Naive thymus-derived CD8-positive, alpha-beta T cell (primary cell): ENCODE measurements at places on chromosomes 7 and 10.

DNA sequence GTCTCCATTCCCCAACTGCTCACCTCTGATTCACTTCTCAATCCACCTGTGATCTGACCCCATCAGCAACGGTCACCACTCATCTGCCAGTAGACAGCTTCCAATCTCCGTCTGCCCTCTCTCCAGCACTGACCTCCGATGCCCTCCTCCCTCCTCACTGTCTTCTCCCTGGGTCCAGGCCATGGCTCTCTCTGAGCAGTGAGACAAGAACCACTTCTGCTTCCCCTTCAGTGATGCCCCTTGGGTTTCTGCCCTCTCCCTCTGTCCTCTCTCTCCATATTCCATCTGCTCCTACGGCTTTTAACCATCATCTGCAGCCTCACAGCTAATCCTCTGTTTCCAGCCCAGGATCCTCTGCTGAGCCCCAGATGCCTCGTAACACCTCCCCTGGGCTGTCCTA, 55.5 kb upstream of the OPALIN start:
- peaks cover 5% of the 10 kb centered on the region for H3K27me3 ChIP-seq
- H3K27ac ChIP-seq: no peak overlapping the region
- H3K4me3 ChIP-seq: no peak overlapping the region

DNA sequence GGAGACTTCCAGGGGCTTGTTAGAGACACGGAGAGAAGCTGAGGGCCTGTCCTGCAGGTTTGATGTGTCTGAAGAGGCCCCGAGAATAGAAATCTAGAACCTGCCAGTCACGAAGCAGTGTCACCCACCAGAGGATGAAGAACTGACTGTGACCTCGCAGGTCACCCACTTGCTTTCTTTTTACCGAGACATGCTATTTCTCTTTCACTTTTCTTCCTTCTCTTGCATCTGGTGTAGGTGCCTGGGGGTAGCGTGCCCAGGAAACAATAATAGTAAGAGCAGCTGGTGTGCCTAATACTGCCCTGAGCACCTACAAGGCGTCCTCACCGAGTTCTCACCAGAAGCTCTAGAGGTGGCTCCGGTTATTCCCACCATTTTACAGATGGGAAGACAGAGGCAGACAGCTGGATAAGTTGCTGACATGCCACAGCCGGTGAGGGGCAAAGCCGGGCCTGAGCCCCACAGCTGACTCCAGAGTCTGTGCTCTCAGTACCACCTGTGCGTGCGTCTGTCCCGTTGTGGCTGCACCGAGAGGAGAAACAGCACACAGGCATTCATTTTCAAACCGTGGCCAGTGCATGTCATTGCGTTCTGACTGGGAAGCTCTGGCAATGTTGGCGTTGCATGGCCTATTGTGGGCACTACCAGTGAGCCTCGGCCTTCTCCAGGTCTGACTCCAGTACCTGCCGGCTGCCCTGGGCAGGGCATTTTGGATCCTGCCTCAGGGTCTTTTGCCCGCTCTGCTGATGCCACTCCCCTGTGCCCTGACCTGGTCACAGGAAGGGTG, 7.8 kb downstream of the CHST3 start:
- peaks cover 3% of the 10 kb centered on the region for H3K4me1 ChIP-seq
- no peak for DNase-seq
- H3K4me3 ChIP-seq: no peak overlapping the region

DNA sequence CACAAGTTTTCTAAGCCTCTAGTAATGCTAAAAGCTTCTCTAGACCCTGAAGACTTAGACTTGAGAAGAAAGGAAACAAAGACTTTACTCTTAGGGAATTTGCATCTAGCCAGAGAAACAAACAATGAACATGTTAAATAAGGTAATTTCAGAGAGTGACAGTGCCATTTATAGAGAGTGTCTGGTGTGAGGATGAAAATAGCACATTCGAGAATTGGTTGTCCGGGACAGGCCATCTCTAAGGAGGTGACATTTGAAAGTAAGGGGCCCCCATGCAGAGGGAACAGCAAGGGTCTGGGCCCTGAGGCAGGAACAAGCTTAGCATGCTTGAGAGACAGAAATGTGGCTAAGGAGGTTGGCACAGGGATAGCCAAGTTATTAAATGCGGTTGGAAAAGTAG, 48.1 kb downstream of the ADAM22 start:
- H3K4me3 ChIP-seq: no peak overlapping the region
- H3K4me1 ChIP-seq: no peaks in the 10 kb centered on the region

- peaks cover 7% of the 10 kb centered on the region for H3K27me3 ChIP-seq
- H3K4me3 ChIP-seq: no peak overlapping the region
- H3K4me1 ChIP-seq: no peaks in the 10 kb centered on the region
- H3K36me3 ChIP-seq: no peaks in the 10 kb centered on the region
- no peak overlapping the region for H3K27ac ChIP-seq
- no peak for DNase-seq
These were observed 16.4 kb downstream of the PARD3 start for GRCh38 chr10:34798654-34799053.

DNA sequence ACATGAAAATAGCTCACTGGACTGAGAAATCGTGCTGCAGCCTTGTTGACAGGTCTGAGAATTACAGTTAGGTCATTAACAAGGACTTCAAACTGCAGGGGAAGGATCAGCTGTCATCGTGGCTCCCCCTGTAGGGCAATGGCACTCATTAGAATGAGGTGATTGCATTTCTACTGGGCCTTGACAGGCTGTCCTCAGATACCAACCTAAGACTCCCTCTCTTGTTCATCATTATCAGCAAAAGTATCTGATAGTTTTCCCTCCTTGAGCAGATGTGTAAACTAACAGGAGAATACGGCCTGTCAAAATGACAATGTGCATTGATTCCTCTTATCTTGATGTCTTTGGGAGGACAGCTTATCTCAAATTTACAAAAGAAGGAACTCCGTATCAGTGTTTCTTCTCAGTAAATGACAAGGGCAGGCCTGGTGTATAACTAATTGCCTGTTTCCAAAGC, 648.5 kb upstream of the LRRN3 start:
- no peak overlapping the region for H3K27ac ChIP-seq
- no peaks in the 10 kb centered on the region for H3K4me1 ChIP-seq
- H3K4me3 ChIP-seq: no peak overlapping the region
- DNase-seq: no peak

DNA sequence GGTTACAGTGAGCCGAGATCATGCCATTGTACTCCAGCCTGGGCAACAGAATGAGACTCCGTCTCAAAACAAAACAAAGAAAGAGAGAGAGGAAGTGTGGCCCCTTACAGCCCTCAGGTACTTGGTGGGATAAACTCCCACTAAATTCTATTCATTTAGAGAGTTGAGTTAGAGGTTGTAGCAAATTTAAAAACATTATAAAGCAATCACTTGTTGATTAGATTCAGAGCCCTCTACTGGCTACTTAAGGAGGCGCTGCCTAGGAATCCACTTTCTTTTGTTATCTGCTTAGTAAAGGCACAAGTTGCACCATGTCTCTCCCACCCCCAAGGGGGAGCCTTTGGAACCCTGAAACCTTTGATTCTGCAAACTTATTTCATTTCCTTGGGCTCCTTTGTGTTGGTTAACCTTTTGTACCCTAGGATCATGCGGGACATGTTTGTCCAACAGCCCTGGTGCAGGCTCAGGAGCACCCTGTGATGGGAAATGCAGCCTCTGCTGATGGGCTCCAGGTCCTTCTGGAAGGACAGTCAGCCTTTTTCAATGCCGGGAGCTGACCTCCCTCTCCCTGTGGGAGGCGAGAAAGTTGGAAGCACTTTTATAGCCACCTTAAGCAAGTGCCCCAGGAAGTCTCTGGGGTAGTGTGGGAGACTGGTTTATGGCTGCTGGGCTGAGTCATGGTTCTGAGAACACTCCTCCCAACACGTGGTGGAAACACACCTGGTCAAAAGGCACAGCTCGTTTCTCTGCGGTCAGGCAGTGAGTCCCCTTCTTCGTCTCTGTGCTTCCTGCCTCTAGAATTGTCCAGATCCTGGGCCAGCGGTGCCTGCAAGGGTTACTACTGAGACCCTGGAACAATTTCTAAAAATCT, 2.3 kb downstream of the HKDC1 start:
- H3K4me3 ChIP-seq: no peak overlapping the region
- peak overlapping the region; percentile 21 for H3K27ac ChIP-seq
- peak; percentile 26 for DNase-seq
- H3K4me1 ChIP-seq: peaks cover 25% of the 10 kb centered on the region

DNA sequence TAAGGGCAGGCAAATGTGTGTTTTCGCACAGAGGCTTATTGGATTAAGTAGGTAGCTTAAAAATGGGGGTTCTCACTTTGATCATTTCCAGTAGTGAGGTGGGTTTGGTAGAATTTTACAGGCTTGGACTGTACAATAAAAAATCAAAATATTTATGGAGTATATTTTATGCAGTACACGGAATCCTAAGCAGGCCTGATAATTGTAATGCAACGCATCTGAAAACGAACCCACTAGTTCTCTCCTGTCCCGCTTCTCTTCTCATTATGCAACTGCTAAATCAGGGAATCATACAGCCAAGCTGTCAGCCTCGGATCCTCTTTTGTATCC, 377 bp upstream of the POLR1F start:
- H3K27ac ChIP-seq: peak overlapping the region; percentile 99
- no peaks in the 10 kb centered on the region for H3K36me3 ChIP-seq
- DNase-seq: no peak
- peak overlapping the region; percentile 98 for H3K4me3 ChIP-seq
- no peaks in the 10 kb centered on the region for H3K27me3 ChIP-seq

DNA sequence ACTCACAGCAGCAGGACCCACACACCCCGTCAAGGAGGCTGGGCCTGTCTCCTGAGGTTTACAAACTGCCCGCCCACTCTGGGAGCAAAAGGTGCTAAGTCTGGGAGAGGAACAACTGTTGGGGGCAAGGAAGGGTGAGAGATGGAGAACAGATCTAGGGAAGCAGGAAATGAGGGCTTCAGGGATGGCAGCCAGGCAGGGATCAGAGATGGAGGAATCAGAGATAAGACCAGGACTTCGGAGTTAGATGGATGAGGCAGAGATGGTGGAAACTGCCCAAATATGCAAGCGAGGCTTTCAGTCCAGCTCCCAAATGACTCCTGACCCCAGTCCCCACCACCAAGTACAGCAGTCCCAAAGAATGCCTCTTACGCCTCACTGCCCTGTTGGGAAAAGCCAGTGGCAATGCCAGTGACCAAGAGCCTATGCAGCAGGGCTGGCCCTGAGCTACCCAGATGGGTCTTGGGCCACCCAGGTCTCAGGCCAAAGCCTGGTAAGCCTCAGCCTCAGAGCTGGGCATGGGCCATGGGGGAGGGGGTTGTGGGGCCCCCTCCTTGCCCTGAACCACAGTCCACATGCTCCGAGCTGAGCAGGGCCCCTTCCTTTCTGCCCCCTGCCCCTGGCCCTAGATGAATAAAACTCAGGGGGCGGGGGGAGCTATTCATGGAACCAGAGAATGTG, 39.5 kb upstream of the SLF2 start:
- H3K27me3 ChIP-seq: no peaks in the 10 kb centered on the region
- H3K4me3 ChIP-seq: no peak overlapping the region
- H3K36me3 ChIP-seq: no peaks in the 10 kb centered on the region
- no peak overlapping the region for H3K27ac ChIP-seq
- DNase-seq: no peak
